ENCODE measurements at places on chromosomes 7 and 10.

DNA sequence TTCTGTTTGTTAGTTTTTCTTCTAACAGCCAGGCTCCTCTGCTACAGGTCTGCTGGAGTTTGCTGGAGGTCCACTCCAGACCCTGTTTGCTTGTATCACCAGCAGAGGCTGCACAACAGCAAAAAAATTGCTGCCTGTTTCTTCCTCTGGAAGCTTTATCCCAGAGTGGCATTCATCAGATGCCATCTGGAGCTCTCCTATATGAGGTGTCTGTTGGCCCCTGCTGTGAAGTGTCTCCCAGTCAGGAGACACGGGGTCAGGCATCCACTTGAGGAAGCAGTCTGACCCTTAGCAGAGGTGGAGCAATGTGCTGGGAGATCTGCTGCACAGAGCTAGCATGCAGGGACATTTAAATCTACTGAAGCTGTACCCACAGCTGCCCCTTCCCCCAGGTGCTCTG, 26.7 kb upstream of the CROT start:
- DNase-seq, result no peak

- DNase-seq, result no peak
Measured at GRCh38 chr7:149319376-149319775, 57.4 kb downstream of the ZNF783 start.

- DNase-seq, result no peak
Measured at GRCh38 chr7:42161110-42161509, 75.9 kb downstream of the GLI3 start.

DNA sequence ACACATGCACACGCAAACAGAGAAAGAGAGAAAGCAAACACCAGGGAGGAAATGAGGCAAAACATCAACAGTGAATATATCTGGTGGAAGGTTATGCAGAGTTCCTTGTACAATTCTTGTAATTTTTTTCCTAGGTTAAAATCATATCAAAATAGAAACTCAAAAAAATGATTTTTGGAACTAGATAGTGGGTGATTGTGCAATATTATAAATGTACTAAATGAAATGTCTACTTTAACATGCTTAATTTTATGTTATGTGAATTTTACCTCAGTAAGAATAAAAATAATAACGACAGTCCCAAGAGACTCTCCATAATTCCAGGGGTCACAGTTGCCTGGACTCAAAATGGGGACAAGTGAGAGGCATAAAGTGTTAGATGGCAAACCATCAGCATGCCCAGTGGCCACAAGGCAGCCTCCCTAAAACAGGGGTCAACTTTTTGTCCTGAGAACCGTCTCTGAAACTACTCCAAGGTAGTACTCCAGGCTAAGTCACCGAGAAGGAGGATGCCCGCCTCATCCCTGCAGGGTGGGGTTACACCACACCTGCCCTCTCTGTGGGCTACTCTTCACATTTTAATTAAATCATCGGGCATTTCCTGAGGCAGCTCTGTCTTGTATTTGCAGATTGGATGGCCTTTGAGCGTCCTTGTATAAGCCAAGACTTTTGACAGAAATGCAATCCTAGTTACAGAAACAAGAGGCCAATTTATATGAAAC, 267.7 kb downstream of the ELMO1 start:
- DNase-seq, result no peak

GRCh38 chr7:119377861-119378260, 895.1 kb upstream of the KCND2 start:
- no peak for DNase-seq

DNA sequence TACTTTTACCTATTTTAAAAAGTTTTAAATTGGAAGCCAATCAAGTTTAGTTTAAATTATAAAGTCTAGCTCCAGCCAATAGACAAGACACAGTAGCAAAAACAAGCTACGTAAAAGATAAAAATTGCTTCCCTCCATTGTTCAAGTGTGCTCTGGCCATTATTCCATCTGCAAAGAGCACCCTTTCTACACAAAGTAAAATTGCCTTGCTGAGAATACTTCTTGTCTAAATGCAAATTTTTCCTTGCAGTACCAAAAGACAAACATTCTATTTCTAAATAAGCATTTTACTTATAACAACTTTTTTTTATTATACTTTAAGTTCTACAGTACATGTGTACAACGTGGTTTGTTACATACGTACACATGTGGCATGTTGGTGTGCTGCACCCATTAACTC, 75.9 kb upstream of the ZNF746 start:
- DNase-seq, result no peak

- no peak for DNase-seq
Measured at GRCh38 chr10:3895045-3895631, 110.1 kb upstream of the KLF6 start.

GRCh38 chr7:32941181-32941580, 16.1 kb upstream of the FKBP9 start:
- no peak for DNase-seq

DNA sequence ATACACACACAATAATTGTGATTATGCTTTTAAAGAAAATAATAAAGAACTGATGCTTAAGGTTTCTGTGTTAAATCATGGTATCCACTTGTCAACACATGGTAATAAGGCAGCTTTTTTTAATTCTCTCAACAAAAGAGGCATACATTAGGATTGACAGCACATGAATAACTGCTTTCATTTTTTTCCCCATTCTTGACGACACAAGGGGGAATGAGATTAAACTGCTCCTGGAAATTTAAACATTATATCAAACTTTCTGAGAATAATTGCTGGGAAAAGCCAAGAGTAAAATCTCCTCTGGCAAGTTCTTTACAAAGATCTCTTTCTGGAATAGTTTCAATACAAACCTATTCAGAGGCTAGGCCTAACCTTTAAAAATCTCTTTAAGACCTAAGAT, 99.0 kb upstream of the GPR22 start:
- DNase-seq, result no peak

- peak; percentile 43 for DNase-seq
Measured at GRCh38 chr7:141974831-141975230, 1.3 kb upstream of the TAS2R38 start.

DNA sequence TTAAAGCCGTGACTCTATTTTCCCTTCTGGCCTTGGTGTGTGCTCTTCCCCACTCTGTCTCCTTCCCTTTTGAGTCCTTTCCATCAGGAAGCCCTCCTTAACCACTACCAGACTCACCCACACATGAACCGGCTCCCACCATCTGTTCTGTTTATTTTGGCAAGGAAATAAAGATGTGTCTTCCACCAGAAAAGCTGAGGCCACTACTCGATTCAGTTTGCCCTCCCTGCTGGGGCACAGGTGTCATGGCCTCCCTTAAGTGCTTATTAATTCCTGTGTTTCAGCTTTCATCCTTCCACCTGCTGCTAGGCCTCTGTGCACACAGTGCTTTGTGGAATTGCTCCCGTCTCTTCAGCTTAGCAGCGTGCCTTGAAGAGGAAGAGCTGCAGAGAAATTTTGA, 16.7 kb downstream of the POR start:
- DNase-seq, result no peak

DNA sequence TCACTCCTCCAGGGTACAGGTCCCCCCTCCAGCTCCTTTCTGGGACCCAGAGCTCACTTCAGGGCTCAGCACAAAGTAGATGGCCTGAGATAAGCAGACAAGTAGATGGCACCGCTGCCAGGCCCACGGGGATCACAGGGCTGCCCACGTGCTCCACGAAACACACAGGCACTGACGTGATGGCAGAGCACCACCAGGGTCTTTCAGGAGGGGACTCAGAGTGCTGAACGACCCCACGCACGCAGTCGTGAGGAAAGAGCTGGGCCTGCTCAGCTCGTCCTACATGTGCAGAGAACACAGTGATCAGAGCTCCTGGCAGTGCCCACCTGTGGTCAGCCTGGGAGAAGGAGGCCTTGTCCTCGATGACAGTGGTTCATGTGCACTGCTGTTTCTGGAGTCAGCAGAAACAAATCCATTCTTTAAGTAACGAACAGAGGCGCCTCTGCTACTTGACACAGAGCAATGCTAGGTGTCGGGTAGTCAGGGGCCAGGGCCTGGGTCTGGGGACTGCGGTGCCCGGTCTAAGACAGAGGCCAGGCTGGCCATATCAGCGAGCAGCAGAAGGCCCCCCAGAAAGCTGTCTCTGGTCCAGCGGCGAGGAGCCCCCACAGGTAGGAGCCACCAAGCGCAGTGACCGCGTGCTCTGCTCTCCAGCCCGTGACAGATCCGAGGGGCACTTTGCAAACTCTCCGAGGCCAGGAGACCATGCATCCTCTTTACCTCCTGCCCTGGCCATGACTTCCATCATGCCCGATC, 129.8 kb upstream of the FAM20C start:
- DNase-seq, result no peak

DNA sequence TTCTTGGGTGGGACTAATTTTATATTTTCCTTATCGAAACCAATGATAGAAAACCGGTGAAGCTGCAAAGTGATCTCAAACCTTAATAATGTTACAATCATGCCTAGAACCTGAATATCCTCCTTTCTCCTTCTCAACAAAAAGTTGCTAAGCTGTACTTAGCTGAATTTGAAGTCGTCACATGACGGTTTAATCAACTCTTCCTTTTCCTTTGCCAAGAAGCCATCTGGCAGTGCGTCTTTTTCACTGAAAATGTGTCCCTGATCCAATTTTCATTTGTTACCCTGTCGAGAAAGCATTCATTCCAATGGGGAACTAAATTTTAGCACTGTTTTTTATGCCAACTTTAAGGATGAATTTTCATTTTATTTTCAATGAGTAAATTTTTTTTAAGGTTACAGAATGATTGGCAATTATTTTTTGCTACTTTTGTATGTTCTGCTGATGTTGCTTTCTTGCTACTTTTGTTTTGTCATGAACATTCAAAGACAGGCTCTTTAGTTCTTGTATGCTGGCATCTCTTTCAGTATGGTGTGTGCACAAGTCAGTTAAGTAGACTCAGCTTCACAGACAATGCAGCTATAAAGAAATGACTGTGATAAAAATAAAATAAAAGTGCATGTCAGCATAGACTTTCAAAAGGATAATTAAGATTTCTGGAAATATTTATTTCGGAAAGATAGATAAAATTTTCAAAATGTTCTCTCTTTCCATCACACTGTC, 980.0 kb downstream of the DNAJB9 start:
- DNase-seq, result no peak

DNA sequence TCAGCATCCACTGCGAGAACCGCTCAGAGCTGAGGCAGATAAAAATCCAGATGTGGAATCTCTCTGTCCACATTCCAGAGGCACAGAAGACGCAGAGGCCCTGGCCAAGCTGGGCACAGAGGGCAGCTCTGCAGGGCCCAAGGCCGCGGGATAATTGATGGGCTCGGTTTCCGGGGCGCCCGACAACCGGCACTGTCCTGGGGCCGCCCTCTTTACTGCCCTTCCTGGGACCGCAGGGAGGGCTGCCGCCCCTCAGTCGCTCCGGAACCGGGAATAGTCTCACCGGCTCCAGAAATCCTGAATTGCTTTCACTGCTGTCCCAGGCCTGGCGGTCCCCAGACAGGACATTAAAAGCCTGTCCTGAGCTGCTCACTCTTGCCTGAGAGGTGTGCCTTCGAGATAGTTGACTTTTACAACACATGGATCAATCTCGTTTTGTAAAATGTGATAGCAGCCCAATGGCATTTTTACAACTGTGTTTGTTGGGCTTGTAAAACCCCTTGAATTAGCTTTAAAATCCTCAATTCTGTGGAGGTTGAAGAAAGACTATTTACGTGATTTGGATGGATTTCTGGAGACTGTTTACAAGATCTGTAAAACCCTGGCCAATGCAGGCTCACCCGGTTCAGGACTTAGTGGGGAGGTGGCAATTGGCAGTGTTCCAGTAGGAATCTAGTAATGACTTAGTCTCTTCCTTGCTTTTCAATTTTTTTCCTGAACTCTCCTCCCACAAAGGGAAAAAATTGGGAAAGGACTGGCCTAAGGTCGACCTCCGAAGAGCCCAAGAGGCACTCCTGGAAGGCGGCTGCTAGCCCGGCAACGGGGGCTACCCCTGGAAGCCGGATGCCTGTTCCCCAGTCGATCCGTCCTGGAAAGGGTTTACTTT, 1.4 kb upstream of the HOXA6 start:
- no peak for DNase-seq

GRCh38 chr10:79542626-79543025, 17.6 kb downstream of the SFTPA2 start:
- no peak for DNase-seq

GRCh38 chr7:132435016-132435990, 141.0 kb downstream of the PLXNA4 start:
- DNase-seq, result no peak

GRCh38 chr7:95794917-95795515, 22.7 kb downstream of the DYNC1I1 start:
- DNase-seq, result peak; percentile 70

DNA sequence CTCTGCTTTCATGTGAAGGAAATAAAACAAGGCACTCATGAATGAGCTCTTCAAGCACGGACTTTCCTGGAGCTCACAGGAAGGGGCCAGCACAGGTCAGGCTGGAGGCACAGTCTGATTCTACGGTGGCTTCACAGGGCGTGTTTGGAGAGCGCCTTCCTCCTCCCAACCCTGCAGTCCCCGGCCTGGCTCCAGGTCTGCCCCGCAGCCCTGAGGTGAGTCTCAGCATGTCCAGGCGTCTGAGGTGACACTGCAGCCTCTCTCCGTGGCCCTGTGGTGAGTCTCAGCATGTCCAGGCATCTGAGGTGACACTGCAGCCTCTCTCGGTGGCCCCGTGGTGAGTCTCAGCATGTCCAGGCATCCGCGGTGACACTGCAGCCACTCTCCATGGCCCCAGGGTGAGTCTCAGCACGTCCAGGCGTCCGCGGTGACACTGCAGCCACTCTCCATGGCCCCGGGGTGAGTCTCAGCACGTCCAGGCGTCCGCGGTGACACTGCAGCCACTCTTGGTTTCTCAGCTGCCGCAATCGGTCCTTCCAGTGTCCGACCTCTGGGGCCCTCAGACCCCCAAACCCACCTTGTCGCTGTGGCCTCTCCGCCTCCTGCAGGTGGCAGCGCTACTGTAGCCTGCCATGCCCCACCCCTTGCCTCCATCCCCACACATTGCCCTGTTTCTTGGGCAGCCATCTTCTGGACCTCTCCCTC, 381.7 kb downstream of the DNAJB6 start:
- no peak for DNase-seq

DNA sequence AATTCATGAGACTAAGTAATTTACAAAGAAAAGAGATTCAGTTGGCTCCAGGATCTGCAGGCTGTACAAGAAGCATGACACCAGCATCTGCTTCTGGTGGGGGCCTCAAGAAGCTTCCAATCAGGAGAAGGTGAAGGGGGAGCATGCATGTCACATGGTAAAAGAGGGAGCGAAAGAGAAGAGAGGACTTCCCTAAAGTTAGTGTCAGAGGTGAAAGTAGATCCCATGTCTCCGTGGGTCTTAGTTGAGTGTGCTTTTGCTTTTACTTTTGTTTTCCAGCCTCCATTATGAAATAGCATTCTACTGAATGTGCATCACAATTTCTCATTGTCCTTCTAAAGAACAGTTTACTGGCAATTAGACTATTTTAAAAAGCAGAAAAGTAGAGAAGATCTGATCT, 213.6 kb upstream of the FZD1 start:
- no peak for DNase-seq

GRCh38 chr7:128858380-128859231, 4.0 kb upstream of the ATP6V1F start:
- DNase-seq, result no peak

GRCh38 chr10:89625041-89625765, 19.8 kb downstream of the PANK1 start:
- no peak for DNase-seq

DNA sequence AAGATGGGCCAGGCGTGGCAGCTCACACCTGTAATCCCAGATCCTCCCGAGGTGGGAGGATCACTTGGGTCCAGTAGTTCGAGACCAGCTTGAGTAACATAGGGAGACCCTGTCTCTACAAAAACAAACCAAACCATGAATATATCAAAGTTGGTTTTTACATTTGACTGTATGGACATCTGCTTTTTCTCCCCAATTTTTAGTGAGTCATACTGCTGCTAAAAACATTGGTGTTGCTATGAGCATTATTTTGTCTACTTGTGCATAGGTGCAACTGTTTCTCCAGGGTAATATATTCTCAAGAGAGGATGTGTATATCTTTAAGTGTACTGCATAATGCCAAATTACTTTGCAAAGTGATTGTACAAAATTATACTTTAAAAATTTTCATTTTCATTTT, 769 bp upstream of the TMEM248 start:
- DNase-seq, result peak; percentile 57

Measured in NAMALWA (cell line).